HL-60 (cell line): ENCODE measurements at places on chromosomes 5 and 9.

DNA sequence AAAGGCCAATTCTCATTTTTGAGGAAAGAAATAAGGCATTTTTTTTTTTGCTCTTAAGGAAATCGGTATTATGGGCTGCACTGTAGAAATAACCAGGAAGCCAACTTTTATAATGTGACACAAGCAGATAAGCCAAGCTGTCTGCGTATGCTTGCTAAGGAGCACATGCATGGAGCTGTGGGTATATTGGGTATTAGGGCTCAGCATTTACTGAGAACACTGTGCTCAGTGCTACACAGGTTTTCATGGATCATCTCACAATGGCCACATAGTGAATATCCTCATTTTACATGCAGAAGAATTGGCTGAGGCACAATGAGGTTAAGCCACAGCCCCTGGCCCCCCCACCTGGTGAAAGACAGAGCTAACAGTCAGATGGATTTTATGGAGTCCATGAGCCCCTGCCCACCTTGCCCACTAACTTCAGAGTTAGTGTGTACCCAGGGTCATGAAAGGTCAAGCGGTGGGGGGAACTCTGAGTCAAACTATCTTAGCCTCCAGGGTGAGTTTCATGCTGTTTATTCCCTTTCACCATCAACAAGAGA is 204.8 kb downstream of the SPATA31A6 start:
- DNase-seq = no peak

- DNase-seq = no peak
Observed at GRCh38 chr5:107401470-107402122, 269.1 kb downstream of the EFNA5 start.

DNA sequence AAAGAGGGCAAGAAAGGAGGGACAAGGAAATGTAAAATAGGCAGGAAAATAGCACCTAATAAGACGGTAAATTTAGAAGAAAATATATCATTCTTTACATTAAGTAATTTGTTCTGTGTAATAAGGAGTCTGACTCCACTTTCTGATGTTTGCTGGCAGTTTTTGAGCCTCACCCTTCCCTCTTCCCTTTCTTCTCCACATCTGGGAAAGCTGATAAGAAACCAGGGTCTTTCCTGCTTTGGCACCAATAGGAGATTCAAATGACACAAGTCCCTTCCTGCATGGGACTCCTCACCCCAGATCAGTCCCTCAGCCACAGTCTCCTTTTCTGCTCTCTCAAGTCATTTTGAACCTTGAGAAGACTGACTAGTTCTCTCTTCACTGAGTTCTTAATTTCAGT is 31.2 kb upstream of the LECT2 start:
- DNase-seq = no peak

DNA sequence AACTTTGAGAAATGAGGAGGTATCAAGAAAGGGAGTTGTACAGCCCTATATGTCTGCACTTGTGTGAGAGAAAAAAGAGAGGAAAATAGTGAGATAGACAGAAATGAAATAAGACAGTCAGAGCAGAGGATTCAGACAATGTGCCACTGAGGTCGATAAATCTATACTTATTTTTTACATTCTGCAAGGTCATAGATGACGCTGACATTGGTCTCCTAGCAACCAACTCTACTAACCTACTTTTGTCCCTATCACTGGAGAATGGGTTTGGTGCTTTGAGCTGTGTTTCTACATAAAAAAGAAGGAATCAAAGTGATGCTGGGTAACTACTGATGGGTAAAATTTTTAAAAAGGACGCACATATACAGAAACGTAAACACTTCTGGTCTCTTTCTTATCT is 573.3 kb upstream of the RORB start:
- DNase-seq = no peak

DNA sequence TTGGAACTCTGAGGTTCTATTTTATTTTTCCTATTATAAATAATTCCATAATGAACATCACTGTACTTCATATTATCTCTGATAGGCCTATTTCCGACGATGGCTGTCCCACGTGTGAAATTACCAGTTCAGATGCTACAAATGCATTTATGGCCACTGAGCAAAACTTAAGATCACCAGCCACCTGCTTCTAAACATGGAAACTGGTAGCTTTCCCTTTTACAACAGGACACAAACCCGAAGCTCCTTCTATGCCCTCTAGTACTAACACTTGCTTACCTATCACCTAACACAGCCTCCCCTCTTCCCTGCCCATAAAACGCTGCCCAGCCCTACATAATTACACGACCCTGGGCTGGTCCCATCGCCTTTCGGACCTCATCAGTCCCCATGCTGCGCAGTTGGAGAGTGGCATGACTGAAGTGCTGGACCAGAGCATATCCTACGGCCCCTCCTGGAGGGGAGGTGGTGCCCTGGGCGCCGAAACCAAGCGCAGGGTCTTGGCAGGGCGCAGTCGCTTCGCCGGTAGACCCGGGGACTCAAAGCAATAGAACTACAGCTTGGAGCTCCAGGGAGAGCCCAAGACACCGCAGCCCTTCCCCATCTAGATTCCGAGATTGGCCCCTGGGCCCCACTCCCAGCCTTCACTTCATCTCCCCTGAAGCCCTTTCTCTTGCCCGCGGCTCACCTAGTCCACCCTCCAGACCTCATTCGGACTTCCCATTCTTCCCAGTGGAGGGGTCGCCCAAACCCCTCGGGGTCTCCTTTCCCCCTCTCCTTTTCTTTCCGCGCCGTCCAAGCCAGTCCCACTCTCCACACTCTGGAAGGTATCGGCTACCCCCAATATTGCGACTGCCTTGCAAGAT is 1.0 kb upstream of the SAP30L start:
- DNase-seq = peak; percentile 15

GRCh38 chr5:146624179-146624578 is 108.2 kb upstream of the GPR151 start:
- no peak for DNase-seq
